ENCODE measurements at places on chromosomes 6 and 20. TPM values are rescaled to one million over a fixed set of nuclear protein-coding genes. Genes with fewer than 3 reads are reported as not detected.
A peak's percentile ranks its signal among the peaks of the same experiment; 100 is the strongest.

- H3K4me3 ChIP-seq: no peak overlapping the region
- H3K27ac ChIP-seq: no peak overlapping the region
- no peaks in the 10 kb centered on the region for H3K4me1 ChIP-seq
- no peak for DNase-seq
Measured at GRCh38 chr6:141437011-141437410, 695.7 kb upstream of the GJE1 start.

GRCh38 chr6:101760843-101761621, 367.5 kb downstream of the GRIK2 start:
- DNase-seq: no peak
- no peak overlapping the region for H3K4me3 ChIP-seq
- no peak overlapping the region for H3K27ac ChIP-seq

GRCh38 chr6:51928320-51928719, 159.1 kb downstream of the PKHD1 start:
- no peaks in the 10 kb centered on the region for H3K36me3 ChIP-seq
- H3K4me1 ChIP-seq: no peaks in the 10 kb centered on the region

- no peak overlapping the region for H3K27ac ChIP-seq
- peaks cover 29% of the 10 kb centered on the region for H3K4me1 ChIP-seq
- no peak overlapping the region for H3K4me3 ChIP-seq
- no peaks in the 10 kb centered on the region for H3K36me3 ChIP-seq
- peak; percentile 67 for DNase-seq
- peaks cover 7% of the 10 kb centered on the region for H3K27me3 ChIP-seq
Measured at GRCh38 chr6:6803180-6803977, 214.9 kb downstream of the LY86 start.

The TSHZ2 gene
- total RNA-seq: 36.0 TPM

The SNTA1 gene
- total RNA-seq: 5.6 TPM

The PAK5 gene
- total RNA-seq: not detected

All from activated CD4-positive, alpha-beta memory T cell treated with anti-CD3 and anti-CD28 coated beads for 36 hours (primary cell).